Fibroblast of skin of right biceps (primary cell): ENCODE measurements at places on chromosomes 13 and 19.

- DNase-seq, result no peak
Observed at GRCh38 chr19:31329819-31330218, 19.4 kb downstream of the TSHZ3 start.

DNA sequence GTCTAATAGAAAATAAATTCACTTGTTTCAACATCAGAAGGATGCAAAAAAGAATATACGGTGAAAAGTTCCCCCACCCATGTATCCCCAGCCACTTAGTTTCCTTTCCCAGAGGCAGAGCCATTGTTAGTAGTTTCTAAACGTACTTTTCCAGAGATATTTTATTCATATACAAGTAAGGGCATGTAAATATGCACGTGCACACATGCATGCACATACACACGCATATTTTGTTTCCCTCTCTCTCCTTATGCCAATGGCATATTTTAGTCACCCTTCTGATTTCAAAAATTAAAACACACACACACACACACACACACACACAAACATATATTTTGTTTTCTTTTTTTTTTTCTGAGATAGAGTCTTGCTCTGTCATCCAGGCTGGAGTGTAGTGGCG, 147.4 kb downstream of the PDS5B start:
- DNase-seq, result no peak

- DNase-seq, result no peak
Observed at GRCh38 chr19:3788996-3789778, 3.0 kb upstream of the MATK start.

DNA sequence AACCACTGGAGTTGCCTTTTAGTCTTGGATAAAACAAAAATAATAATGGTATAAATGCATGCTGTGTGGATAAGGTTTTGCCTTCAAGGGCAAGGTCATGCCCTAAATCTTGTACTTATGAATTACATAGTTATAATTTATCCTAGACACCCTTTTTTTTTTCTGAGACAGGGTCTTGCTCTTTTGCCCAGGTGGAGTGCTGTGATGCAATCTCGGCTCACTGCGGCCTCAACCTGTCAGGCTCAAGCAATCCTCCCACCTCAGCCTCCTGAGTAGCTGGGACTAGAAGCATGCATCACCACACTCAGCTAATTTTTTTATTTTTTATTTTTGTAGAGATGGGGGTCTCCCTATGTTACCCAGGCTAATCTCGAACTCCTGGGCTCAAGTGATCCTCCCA, 7.7 kb upstream of the DACT3 start:
- DNase-seq, result no peak

GRCh38 chr13:106527826-106528225, 7.6 kb downstream of the EFNB2 start:
- no peak for DNase-seq

GRCh38 chr19:33796164-33796875, at the start of gene KCTD15:
Gene KCTD15, plus strand, starts transcription at chr19:33796870. Its CDS starts 3,585 bp downstream, at chr19:33800455.
- DNase-seq, result peak; percentile 74

DNA sequence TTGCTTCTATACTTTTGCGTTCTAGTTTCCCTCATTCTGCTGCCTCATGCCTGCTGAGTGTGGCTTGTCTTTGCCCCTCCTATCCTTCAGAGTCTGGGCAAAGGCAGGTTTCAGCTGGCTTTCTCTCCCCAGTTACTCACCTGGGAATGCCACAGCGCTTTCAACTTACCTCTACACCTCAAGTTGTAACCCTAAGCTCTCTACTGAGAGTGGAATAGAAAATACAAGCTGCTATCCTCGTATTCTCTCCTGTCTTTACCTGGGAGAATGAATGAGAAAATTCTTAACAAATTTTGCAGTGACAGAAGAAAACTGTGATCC, 316.3 kb upstream of the KLF12 start:
- no peak for DNase-seq

DNA sequence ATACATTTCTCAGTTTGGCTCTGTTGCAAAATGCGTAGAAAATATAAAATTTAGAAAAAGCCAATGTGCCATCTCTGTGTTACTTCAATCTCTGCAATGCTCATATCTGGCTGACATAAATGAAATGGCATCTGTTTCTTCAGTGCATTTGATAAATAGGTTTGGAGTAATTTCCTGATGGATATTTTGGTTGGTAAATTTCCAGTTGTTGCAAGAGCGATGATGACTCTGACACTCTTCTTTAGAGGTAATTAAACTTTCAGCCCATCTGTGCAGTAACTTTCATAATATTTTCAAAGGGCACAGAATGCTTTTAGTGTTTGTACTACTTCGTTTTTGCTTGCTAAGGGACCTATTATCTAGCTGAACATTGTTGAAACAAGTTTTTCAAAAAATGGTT, 1286.4 kb downstream of the PCDH9 start:
- peak; percentile 37 for DNase-seq

DNA sequence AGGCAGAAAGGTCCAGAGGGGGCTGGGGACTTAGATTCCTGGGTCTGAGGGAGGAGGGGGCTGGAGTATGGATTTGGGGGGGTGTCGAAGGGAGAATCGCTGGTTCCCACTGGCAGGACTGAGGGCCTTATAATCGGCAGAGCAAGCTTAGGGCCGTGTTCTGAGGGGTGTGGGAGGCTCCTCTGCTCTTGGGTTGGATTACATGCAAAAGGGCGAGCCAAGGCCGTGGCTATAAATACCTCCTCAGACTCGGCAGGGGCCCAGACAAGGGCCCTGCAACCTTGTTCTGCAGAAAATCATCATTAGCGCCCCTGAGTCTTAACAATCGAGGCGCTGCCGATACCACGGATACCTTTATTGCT, 707 bp upstream of the MAMSTR start:
- DNase-seq, result no peak

DNA sequence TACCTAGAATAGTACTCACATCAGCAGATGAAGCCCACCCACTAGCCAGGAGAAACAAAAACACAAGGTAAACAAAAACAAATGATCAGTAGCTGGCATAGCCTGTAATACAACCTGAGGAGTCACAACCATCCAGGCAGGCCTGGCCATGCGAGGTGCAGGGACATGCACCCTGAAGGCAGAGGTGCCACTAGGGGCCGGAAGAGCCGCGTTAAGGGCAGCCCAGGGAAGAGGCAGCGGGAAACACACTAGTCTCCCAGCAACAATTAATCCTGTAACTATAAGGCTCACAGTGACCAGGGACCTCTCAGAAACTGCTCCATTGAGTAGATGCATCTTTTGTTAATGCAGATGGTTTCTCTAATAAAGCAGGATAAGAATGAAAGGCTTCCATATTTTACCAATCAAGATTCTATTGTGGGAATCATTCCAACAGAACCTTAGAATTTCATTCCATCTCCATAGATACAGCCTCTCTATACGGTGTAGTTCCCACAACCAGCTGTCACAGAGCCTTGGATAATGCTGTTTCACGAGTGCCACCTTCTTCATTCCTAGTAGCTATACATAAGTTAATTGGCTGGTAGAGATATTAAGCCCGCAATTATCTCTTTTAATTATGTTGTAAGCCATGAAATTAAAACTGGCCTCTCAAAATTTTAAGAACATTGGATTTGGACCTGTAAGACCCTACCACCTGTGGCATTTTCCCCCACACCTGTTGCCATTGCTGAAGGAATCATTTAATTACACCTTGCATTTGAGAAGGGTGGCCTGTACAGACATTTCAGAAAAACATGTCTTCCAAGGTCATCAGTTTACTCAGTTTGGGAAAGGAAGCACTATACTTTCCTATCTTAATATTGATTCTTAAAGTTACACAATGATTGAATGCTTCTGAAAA, 28.7 kb downstream of the ANKRD10 start:
- no peak for DNase-seq

GRCh38 chr13:98475522-98475921, 101.4 kb downstream of the STK24 start:
- no peak for DNase-seq

DNA sequence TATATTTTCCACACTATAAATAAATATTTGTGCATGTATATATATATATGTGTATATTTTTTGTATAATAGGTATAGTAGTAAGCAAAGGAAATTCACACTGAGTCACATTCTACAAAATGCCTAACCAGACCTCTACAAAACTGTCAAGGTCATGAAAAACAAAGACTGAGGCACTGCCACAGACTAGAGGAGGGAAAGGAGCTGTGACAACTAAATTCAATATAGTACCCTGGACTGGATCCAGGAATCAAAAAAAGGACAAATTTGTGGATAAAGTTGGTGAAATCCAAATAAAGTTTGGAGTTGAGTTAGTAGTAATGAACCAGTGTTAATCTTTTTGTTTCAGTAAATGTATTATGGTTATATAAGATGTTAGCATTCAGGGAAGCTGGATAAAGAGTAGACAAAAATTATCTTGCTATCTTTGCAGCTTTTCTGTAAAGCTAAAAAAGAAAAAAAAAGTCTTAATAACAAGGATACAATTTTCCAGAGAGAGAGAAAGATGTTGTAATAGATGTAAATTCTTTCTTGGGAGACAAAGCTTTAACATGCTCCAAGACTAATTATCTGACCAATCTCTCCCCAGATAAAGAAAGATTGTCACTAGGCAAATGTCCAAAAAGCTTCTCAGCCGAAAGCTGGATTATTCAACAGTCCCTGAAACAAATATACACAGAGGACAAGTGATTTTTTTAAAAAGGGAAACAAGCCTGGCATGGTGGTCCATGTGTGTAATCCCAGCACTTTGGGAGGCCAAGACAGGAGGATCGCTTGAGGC, 19.1 kb downstream of the SYDE1 start:
- peak; percentile 45 for DNase-seq

DNA sequence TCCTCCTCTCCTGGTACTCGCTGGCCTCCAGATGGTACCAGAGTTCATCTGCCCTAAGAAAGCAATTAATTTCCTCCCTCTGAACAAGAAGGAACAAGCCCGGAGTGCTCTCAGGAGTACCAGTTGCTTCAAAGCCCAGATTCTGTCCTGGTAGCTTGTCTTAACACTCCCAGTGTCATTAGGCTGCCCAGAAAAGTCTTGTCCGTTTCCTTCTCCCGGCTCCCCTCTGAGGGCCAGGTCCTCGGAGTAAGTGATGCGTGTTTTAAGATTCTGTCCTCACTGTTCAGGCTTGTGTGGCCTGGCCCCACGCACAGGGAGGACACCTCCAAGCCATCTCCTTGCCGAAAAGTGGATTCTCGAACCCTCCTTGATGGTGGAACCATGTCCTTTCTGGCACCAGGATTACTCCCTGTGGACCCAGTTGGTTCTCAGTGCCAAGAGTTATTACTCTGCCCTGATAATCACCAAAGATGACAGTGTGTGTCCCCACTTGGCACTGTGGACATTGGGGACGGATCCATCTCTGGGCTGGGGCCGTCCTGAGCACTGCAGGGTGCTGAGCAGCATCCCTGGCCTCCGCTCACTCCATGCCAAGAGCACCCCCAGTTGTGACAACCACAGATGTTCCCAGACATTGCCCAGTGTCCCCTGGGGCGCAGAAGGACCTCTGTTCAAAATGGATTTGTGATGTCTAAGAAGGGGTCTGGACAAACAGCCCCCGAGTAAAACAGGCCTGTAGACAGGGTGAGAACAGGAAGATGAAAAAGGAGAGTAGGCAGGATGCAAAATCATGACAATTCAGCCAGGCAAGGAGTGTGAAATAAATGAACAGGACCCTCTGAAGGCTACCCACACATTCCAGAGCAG, 52.4 kb downstream of the RFX2 start:
- DNase-seq, result no peak
